ENCODE measurements at places on chromosomes 5 and 9.

DNA sequence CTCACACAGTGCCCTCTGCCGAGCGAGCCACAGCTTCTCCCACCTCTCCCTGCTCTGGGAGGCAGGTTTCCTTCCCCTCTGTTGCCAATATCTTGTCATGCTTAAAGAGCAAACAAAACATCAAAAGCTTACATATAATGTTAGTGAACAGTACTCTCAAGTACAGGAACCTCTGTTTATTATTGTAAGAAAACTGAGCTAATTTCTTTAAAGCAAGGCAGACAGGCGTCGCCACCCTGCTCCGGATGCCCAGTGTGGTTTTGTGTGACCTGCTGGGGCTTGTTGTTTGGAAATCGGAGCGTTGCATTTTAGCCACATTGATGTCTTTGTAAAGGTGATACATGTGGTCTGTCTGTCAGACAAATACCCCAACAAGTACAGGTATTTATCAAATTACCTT lies 401.4 kb upstream of the IRX1 start:
- DNase-seq = no peak

GRCh38 chr5:19745247-19745646 lies 242.8 kb downstream of the CDH18 start:
- DNase-seq = no peak

DNA sequence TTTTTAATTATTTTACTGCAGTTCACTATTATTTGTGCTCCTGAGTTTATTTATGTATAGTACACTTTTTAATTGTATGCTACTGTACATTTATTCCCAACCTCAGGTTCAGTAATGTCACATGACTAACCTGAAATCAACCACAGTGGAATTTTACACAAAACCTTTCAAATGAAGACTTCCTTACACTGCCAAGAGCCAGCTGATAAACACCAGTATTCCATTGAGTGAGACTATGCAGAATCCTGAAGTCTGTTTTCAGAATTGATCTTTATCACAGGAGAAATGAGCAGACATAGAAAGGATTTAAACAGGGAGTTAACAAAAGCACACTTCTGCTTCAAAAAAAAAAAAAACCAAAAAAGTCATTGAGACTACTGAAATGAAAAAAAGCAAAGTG lies 219.5 kb downstream of the PRR16 start:
- no peak for DNase-seq

- DNase-seq = no peak
Observed at GRCh38 chr5:133749331-133749985, 137.1 kb upstream of the FSTL4 start.

GRCh38 chr5:41181691-41182564 lies 31.4 kb downstream of the C6 start:
- no peak for DNase-seq

DNA sequence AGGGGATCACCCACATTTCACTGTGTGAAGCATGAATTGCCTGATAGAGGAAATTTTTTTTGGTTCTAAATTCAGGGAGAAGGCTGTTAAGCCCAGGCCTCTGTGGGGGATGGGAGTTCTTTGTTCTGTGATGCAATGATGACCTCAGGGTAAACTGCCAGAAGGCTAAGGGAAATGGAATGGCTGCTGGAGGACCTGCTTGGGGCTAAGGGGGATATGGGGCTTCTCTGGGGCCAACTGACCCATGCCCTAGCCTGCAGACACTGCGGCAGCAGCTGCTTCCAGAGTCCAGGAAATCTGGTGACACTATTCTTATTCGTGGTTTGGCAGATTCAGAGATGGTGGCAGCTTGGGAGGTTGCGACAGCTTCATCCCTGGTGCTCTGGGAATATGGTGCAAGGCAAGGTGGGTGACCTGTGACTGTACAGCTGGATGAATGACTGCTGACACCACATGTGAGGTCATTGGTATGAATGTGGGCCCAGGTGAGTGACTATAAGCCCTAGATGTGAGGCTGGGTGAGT lies 30.3 kb downstream of the VCP start:
- DNase-seq = no peak

GRCh38 chr5:154868702-154869101 lies 10.3 kb downstream of the CNOT8 start:
- DNase-seq = no peak

GRCh38 chr5:131622633-131623032 lies 12.4 kb downstream of the RAPGEF6 start:
- DNase-seq = no peak

DNA sequence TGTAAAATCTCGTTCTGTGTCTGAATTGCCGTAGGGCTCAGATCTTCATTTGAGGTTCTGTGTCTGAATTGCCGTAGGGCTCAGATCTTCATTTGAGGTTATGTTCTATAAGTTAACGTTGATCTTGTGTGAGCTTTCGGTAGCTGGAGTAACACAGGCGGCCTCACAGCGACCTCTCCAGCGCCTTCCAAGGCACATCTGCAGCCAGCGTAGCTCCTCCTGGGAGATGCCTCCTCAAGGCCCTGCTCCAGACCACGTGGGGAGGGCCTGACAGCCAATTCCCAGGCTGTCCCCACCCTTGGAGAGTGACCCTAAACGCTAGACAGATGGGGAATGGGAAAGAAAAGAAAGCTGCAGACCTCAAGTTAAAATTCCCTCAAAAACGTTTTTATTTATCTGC lies 8.7 kb upstream of the AHRR start:
- DNase-seq = no peak

DNA sequence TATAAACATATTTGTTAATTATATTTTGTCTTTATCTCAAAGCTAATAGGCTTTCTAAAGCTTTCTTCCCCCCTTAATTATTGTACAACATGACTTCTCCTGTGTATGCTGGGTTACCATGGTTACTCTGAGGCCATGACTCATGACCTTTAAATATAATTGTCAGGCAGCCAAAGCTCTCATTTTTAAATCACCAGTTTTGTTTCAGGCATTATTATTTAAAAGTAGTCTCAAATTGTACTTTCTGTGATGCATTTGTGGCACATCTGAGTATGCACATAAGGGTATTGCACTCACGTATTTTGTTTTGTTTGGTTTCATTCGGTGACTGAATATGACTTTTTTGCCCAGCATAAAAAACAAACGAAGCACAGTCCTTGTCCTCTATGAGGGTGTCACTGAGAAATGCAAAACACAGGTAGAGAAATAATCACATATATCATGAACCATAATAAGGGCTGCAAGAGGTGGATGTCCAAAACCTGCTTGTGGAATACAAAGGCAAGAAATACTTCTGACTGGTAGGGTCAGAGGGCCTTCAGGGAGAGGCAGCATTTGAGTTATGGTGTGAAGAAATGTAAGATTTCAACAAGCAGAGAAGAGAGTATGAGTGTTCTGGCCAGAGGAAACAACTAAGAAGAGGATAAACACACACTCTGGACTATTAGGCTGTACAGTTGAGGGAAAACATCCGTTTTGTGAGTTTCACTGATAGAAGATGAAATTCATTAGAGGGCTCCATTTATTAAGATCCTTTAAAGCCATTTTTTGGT lies 2.1 kb downstream of the CCDC192 start:
- no peak for DNase-seq

DNA sequence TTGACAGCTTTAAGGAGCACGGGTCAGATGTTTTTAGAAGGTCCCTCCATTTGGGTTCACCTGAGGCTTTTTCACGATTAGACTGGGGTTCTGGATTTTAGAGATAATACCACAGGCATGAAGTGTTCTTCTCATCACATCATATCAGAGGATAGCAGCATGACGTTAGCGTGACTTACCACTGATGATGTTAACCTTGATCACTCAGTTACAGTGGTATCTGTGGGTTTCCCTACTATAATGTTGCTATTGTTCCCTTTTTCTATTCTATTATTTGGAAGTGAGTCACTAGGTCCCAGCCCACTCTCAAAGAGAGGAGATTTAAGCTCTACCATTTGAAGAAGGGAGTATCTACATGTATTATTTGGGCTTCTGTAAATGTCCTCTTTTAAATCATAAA lies 300.0 kb downstream of the MAST4 start:
- DNase-seq = no peak

GRCh38 chr5:64814073-64814472 lies 45.3 kb downstream of the CWC27 start:
- no peak for DNase-seq

DNA sequence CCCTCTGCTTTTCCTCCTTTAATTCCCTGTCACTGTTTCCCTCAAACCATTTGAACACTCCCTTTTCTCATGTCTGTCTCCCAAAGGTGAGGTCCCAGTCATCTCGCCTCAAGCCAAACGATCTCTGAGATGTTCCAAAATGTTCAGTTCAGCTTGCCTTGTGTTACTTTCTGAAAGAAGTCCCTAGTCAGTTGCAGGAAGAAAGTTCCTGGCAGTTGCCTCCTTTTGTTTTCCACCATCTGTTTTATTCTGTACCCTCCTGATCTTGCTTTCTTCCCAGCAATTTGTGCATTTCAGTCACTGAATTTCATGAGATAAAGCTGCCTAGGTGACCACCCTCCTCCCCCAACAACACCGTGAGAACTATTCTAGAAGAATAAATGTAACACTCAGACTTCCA lies 277.5 kb downstream of the EPB41L4A start:
- DNase-seq = no peak

DNA sequence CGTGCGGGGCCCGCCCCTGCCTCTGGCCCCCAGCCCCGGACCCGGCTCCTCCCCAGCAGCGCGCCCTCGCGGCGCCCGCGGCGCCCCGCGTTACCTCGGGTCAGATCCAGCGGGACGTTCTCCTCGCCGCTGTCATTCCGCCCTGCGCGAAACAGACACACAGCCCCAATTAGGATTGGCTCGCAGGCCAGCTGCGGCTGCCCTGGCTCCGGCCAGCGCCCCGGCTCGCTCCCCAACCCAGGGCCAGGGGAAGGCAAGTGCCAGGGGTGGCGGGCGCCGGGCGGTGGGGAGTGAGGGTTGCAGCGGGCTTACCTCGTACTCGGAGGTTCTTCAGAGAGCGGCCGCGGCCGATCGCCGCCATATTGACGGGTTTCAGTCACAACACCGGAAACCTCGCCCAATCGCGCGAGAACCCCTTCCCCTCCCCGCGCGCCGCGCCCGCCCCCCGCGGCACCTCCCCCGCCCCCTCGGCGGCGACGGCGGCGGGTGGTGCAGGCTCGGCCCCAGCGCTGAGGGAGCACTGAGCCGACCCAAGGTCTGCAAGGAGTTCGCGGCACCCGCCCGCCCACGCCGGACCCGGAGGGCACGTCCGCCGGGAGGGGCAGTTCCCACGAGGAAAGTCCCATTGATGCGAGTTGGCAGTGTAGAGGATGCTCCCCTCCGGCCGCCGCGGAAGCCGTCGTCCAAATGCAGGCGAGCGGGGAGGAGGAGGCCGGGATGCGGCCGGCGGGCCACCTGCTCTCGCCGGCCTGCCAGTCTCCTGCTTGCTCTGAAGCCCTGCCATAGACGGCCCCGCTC lies at the start of gene RICTOR:
Gene RICTOR, minus strand, starts transcription at position 383 of the 798 bp plus-strand sequence. Its CDS starts 22 bp downstream, at position 361.
- DNase-seq = peak; percentile 92

DNA sequence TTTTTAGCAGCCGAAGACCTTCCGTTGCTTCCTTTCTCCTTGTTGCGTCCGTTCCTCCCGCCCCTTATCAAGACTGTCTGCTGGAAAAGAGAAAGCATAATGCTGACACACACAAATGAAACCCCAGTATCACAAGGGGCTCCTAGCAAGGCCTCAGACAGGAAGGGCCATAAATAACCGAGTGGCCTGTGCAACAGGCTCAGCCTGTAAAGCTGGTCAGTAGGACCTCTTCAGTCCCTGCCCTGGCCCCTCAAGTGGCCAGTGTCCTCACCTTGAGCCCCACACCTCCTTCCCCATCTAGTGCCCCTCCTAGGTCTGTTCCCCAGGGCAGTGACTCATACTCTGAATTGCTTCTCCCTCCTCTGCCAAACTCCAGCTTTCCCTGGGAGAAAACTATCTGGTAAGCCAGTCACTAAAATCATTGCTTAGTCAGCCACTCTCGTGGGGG lies 174.6 kb upstream of the IL12B start:
- no peak for DNase-seq

- no peak for DNase-seq
Observed at GRCh38 chr5:91245074-91245452, 138.1 kb downstream of the ARRDC3 start.

DNA sequence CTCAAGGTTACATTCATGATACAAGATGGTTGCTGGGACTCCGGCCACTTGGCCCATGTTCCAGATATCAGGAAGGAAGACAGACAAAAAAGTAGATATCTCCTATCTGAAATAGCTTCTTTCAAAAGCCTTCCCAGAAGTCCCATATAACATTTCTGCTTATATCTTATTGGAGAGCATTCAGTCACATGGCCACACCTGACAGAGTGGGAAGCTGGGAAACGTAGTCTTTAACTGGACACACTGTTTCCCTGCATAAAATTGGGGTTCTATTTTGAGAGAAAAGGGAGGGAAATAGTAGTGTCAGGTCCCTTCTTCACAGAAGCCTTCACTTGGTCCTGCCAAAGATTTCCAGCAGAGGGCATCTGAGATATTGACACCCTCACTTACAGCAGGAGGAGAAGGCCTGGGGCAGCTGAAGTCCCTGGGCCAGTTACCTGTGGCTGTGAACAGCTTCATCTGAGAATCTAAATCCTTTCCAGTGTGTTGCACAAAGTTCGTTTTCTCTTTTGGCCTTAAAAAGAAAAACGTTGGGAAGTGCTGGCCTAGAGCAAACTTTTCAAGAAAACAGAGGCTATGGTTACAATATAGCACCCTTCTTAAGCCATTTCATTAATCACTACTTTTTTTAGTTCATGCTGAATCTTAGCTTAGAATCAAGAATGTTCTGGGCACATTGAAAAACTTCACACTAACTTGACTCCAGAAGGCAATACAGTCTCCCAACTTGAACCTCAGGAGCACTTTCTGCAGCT lies 33.5 kb downstream of the SPEF2 start:
- peak; percentile 38 for DNase-seq

DNA sequence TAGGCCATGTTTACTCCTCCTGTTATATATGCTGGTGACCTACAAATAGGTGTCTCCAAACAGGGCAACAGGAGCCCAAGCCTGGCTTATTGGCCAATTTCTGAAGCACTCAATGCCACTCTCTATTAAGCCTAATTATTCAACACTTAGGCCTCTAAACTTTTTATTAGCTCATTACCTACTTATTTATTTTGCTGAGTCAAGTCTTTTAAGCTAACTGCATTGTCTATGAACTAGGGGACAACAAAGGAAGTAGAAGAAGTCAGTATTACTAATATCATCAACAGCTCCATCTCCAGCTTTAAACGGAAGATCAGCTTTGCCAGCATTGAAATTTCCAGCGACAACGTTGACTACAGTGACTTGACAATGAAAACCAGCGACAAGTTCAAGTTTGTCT lies 28.2 kb downstream of the GABRP start:
- DNase-seq = no peak

GRCh38 chr5:170184737-170185136 lies 48.0 kb upstream of the C5orf58 start:
- DNase-seq = no peak

GRCh38 chr5:104937598-104937997 lies 1375.0 kb upstream of the NUDT12 start:
- no peak for DNase-seq

- DNase-seq = no peak
Observed at GRCh38 chr5:15103130-15103529, 231.6 kb upstream of the ANKH start.

GRCh38 chr5:111411301-111411700 lies 101.0 kb downstream of the STARD4 start:
- no peak for DNase-seq

Measured in stimulated activated CD4-positive, alpha-beta T cell treated with anti-CD3 and anti-CD28 coated beads, Interleukin-12 subunit alpha, Interleukin-12 subunit beta, amount 100 ng/mL, for 4 hours (primary cell).